NCI-H1048 (cell line): ENCODE measurements at places on chromosomes 16 and 17.

- DNase-seq: no peak
These were observed 5.6 kb downstream of the ALOX15 start for GRCh38 chr17:4635823-4636375.

DNA sequence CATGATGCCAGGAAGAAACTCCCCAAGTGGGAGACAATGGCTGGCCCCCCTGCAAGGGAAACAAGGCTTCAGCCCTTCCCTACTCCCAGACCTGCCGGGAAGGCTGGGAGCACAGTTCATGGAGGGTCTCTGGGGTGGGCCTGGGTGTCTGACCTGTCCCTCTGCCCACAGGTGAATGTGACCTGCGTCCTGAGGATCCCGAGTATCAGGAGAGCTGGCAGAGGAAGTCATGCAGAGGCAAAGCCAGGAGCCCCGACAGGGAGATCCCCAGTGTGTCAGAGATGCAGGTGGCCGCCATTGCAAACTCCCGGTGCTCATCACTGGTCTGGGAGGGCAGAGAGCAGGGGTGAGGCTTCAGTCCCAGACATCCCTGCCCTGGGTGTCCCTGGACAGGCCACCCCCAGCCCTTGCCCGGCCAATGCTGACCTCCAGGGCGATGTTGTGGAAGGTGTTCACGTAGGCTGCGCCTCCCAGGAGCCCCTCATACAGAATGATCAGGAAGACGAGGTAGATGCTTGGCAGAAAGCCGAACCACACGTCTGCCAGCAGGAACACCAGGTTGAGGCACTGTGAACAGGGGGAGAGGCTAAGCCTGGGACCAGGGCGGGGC is 5.3 kb upstream of the NPIPB7 start:
- no peak for DNase-seq

- DNase-seq: no peak
These were observed 147.4 kb downstream of the TMEM132E start for GRCh38 chr17:34726536-34727384.

DNA sequence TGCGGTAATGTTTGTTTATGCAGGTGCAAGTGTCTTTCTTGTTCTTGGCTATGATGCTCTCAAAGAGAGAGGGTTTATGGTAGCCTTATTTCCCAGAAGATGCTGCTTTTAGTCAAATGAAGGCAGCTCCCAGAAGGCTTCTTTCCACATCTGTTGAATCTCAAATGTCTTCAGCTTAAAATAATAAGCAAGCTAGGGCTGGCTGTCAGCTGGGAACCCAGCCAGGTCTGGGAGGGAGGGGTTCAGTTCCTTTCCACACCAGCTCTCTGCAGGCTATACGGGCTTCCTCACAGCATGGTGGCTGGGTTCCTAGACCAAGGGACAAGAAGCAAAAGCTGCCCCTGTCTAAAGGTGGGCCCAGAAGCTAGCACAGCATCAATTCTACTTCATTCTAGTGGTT is 47.4 kb upstream of the ATF7IP2 start:
- DNase-seq: no peak

GRCh38 chr16:72960101-72960500 is 87.8 kb downstream of the ZFHX3 start:
- no peak for DNase-seq

DNA sequence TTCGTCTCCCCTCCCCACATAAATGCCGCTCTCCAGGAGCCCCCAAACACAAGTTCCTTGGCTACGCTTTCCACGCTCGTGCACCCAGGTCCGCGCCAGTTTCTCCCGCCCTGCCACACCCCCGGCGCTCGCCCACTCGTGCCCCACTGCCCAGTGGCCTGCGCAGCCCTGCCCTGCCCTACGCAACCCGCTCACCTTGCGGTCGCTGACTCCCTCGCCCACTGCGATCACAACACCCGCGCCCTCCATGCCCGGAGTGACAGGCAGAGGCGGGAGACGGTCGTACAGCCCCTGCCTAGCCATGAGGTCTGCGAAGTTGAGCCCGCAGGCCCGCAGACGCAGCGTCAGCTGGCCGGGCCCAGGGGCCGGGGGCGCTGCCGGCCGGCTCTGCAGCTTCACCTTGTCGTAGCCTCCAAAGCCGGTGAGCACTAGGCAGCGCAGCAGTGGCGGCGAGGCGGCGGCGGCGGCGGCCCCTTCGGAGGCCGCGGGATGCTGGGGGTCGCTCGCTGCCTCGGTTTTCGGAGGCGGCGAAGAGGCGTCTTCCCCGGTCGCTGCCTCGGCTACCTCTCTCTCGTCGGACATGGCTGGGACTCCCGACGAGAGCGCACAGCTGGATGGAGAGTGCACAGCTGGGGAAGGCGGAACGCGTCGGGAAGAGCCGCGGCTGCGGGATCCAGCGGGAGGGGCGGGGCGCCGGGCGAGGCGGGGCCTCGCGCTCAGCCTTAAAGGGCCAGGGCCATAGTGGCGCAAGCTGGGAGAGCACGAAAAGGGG is at the start of gene VAT1:
VAT1 (minus strand) TSS at position 645 of the 772 bp plus-strand sequence; CDS start at position 582, 63 bp downstream.
- DNase-seq: peak; percentile 39

DNA sequence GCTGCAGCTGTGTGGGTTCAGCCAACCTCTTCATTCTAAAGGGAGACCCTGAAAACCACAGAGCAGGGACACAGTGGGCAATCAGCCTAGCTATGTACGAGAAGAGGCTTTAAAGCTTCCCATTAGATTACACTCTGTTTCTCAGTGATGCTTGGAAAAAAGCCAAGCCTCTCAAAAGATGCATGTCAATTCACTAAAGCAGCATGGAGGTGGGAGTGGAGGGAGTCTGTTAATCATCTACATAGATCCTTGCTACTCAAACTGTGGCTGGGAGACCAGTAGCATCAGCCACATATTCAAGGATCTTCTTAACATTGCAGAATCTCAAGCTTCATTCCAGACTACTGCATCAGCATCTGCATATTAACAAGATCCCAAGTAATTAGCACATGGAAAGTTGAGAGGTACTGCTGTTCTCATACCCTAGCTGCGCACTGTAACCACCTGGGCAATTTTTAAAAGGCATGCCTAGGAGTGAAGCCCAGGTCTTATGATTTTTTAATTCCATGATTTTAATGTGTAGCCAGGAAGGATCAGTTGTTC is 305.9 kb downstream of the PMP22 start:
- DNase-seq: no peak

DNA sequence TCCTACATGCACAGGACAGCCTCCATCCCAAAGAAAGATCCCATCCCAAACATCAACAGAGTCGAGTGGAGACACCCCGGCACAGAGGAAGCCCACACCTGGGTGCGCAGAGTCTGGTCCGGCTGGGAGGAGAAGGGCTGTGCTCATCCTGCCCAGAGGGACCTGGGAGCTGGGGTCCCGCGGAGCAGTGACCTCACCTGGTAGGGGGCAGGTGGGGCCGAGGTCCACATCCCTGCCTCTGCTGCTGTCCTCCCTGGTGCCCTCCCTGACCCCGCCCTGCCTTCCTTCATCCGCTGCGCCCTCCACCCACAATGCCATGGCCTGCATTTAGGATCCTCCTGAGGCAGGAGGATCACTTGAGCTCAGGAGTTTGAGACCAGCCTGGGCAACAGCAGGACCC is 2.9 kb downstream of the C16orf90 start:
- no peak for DNase-seq

DNA sequence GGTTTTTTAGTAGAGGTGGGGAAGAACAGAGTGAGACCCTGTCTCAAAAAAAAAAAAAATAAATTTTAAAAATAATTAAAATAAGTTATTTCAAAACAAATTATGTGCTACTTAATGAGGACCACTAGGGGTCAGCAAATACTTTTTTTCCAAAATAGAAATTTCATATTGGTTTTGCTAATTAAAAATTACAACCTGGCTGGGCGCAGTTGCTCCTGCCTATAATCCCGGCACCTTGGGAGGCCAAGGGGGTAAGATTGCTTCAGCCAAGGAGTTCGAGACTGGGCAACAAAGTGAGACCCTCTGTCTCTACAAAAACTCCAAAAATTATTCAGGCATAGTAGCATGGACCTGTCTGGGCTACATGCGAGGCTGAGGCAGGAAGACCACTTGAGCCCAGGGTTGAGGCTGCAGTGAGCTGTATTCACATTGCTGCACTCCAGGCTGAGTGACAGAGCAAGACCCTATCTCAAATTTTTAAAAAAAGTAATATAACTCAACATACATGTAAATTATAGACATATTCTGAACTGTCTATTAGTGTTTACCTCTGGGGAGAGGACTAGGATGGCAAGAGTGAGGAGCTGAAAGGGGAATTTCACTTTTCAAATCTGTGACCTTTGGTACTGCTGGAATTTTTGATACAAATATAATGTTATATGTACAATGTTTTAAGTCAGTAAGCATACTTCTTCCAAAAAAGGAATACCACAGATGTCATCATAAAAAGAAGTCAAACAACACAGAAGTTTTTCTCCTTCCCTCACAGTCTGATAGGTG is 8.1 kb downstream of the MEIOB start:
- no peak for DNase-seq

DNA sequence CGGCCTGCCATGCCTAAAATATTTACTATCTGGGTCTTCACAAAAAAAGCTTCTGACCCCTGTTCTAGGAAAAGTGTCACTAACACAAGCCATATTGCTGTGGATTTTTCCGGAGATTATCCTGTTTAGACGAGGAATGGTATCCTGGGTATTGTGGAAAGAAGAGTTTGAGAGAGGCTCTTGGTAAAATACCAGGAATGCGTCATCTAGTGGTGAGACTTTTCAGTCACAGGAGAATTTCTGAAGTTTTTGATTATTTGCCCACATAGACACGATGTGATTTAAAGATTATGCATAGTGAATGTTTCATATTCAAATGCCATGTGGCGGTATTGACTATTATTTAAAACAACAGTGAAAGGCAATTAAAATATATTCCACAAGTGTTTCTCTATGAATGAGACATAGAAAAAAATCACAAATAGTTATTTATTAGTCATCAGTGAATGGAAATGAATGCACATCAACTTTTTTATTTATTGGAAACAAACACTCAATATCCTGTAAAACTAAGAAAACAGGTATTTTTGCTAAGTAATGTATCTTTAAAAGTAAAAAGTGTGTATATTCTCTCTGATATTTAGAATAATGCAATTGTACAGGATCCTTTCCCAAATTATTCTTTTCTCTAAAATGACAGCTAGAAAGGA is 7.8 kb downstream of the KRT28 start:
- no peak for DNase-seq

- DNase-seq: peak; percentile 24
These were observed 137.9 kb downstream of the PITPNC1 start for GRCh38 chr17:67514998-67515397.

DNA sequence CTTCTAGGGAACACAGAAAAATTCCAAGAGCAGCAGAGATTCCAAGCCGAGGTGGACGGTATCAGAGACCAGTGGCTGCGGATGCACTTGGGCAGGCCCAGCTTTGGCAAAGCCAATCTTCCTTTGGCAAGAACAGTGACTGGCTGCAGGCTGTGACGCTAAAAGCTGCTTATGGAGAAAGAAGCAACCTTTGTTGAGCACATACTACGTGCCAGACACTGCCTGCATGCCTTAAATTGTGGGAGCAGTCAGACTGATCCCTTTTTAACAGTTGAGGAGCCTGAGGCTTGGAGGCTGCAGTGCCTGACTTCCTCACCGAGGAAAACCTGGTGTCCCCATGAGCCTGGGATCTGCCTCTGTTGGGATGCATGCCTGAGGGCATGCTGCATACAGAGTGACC is 69.0 kb upstream of the AMZ2 start:
- DNase-seq: no peak

DNA sequence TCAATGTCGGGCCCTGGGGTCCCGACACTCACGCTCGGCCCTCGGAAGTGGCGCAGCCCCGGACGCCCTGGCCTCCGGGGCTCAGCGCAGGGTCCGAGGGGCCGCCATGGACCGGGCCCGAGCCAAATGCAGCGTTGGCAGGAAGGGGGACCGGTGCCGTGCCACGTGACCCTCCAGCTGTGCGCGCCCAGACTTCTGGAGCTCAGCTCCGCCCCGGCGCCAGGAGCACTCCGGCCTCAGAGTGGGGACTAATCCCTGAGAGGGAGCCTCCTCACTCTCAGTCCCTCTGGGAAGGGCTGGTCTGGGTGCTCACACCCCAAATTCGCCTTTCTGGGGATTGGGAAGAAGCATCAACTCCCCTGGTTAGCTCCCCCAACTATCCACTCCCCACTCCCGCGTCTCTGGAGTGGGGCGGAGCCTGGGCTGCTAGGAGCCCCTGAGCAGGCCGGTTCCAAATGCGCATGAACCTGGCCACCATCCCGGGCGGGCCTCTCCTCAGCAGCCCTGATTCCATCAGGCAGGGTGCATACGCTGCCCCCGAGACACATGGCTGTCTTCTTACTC is at the start of gene B3GNT9:
B3GNT9 (minus strand) TSS at position 166 of the 564 bp plus-strand sequence. CDS start 513 bp downstream, outside the sequence.
- no peak for DNase-seq

- DNase-seq: no peak
These were observed 1.2 kb upstream of the AKAP10 start for GRCh38 chr17:19978805-19979211.

DNA sequence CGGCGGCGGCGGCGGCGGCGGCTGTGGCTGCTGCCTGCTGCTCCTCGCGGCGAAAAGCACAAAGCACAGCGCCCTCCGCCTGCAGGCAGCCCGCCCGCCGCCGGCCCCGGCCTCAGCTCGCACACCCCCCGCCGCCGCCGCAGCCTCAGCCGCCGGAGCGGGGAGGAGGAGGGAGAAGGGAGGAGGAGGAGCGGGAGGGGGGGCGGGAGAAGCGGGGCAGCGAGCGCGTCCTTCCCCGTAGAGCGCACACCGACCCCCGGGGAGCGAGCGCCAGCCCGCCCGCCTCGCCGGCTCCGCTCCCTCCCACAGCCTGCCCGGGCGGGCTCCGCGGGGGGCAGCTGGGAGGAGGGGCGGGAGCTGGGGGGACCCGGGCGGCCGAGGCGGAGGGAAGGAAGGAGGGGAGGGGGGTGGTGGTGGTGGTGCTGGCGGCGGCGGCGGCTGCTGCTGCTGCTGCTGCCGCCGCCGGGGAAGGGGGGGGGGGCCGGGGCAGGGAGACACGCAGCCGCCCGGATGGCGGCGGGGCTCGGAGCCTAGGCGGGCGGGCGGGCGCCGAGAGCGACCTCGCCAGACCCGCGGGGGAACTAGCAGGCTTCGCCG is at the start of gene UBTF:
UBTF (minus strand) TSS at position 60 of the 597 bp plus-strand sequence. CDS start 1,446 bp downstream, outside the sequence.
- no peak for DNase-seq

- no peak for DNase-seq
These were observed 137.1 kb downstream of the TRIM37 start for GRCh38 chr17:58969612-58970011.

DNA sequence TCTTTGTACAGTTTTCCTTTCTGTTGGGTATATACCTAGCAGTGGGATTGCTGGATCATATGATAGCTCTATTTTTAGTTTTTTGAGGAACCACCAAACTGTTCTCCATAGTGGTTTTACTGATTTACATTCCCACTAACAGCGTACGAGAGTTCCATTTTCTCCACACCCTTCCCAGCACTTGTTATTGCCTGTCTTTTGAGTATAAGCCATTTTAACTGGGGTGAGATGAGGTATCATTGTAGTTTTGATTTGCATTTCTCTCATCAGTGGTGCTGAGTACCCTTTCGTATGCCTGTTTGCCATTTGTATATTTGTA is 887 bp upstream of the EVI2B start:
- no peak for DNase-seq

GRCh38 chr17:57518587-57519581 is 226.2 kb downstream of the CCDC182 start:
- no peak for DNase-seq

GRCh38 chr17:36544044-36544306 is 744 bp upstream of the GGNBP2 start:
- no peak for DNase-seq

GRCh38 chr17:56913353-56913866 is 439 bp downstream of the TRIM25 start:
- no peak for DNase-seq

- DNase-seq: no peak
These were observed 42.2 kb downstream of the TBCD start for GRCh38 chr17:82793974-82794630.
